ENCODE measurements at places on chromosomes 11 and 22.

DNA sequence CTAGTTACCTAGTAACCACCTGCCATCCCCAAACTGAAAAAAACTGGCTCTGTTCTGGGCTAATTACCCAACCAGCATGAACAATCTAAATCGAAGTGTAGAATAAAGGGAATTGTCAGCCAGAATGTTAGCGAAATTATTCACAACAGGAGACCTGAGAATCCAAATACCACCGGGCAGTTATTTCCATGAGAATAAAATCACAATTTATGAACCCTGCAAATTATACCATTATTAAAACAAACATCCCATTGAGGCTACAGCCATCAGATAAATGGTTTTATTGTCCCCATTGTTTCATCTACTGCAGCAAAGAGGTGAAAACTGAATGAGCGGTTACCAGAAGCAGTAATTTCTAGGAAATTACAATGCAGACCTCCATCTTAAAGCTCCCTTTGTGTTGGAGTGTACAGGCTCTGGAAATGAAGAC lies 21.7 kb downstream of the FAM168A start:
- no peak for DNase-seq

- no peak for DNase-seq
These were observed 71.0 kb upstream of the KIRREL3 start for GRCh38 chr11:127071606-127072005.

DNA sequence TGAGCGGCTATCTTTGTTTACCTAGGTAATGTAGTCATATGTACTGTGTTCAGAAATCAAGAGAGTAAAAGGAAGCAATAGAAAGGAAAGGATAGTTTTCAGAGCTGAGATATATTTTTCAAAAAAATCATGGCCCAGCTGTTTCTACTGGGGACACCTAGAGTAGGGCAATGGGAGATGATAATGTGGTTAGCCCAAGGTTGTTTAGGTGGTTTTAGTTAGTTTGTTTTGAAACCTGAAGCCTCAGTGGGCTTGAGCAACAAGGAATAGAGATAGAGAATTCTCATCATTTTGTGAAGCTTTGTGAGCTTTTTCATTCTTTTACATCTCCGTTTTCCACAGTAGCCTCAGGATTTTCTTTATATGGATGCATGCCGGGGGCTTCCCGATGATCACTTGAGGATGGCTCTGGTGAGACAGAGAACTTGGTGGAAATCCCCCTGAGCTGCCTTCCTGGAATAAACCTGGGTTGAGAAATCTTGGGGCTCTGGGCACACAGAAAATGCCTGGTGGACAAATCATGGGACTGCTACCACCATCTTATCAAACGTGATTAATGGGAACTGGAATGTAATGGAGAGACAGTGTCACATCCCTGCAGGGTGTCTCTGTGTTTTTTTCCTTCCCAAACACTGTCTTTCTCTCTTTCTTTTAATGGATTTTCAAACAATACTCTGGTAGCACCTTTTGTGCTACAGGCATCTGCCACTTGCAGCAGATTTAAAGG lies 49.0 kb downstream of the ARHGAP42 start:
- DNase-seq = peak; percentile 15

DNA sequence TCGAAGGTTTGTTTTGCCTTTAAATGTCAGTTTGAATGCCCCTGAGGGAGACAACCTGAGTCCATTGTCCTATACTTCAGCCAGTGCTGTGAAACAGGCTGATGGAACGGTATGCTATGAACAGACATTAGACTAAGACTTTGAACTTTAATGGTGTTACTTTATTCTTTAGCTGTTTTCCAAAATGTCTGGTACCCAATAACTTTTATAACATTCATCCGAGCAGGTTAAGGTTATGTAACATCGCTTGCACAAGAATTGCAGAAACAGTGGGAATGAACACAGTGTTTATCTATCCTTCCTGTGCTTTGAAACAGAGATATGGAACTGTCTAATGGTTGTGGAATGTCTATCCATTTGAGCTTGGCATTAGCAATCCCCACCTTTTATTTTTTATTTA lies 12.5 kb upstream of the PTS start:
- DNase-seq = no peak

DNA sequence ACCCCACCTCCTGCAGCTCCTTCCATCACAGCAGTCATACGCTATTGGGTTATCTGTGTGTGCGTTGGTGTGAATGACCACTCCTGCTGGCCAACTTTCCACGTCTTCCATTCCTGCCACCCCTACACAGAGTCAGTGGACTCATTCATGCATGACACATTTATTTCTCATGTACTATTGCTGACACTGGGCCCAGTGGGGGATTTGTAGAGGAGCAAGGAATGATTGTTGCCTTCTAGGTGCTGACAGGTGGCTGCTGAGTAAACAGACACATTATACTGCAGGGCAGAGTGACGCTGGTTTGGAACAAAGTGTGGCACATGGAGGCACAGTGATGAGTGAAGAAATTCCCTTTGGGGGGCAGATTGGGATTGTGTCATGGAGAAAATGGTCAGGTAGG lies 113.9 kb downstream of the CCDC81 start:
- no peak for DNase-seq

- DNase-seq = peak; percentile 69
These were observed 21.6 kb downstream of the NNMT start for GRCh38 chr11:114317787-114318137.

GRCh38 chr22:49207008-49208003 lies 620.4 kb downstream of the BRD1 start:
- no peak for DNase-seq

DNA sequence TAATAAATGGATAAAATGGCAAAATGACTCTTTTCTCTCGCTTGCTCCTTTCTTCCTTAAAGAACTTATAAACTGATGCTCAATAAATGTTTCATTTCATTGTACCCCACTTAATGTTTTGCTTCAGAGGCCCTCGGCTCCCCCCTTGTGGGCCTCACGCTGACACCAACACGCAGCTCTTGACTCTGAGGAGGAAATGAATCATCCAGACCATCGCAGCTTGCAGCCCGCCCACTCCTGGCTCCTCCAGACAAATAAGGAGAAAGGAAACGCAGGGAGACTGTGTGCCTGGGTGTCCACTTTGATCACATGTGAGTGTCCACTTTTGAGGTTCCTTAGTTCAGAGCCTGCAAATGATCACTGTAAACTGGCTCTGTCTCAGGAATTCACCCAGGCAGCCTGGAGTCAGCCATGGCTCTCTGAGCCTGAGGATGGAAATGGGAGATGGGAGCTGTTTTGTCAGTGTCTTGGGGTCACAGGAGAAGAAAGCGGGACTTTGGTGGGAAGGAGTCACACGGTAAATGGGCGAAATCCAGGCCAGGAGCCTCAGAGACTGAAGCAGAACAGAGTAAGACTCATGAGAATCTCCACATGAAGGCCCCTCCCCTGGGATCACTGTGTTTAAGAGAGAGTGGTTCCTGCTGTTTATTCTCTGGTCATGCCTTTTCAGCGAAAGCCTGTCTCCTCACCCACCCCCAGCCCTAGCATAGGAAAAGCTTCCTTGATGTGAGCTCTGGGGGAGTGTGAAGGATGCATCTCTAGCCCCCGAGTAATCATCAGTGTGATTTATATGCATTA lies 96.5 kb downstream of the CWC15 start:
- DNase-seq = peak; percentile 97

DNA sequence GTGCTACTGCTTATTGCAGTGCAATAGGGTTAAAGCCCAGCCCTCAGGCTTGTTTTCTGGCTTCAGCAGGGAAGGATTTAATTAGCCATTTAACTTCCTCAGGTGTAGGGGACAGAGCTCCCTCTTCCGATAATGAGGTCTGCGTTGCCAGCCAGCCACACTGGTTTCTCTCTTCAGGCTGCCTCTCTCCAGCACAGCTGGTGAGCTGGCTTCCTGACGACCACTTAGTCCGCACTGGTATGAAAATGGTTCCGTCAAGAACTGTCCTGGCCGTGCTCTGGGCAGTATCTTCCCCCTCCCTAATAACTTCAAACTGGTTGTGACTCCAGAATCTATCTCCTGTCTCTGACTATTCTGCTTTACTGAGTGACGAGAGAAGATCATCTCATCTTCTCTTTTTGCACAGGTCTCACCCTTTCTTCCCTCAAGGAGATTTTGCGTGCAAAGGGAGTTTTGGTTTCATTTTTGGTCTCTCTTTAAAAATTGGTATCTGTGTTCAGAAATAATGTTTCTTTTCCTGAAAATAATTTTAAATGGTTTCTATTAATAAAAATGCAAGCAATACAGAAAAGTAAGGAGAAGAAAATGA lies 49.2 kb downstream of the CNTN5 start:
- DNase-seq = peak; percentile 25

- no peak for DNase-seq
These were observed 1.5 kb upstream of the JAML start for GRCh38 chr11:118226296-118226695.

DNA sequence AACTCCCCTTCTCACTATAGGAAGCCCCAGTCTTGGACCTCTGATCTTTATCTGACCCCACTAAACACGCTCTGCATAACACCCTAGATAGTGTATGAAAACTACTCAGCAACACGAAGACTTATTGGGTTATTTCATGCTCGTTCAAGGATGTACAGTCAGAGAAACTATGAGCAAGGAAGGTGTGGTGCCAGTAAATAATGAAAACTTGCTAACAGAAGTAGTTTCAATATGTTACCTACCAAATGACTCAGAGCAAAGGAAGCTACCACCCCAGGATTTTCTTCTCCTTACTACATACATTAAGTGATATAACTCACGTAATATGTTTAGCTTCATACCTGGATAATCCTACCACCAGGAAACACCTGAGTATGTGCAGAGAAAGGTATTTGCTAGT lies 25.9 kb upstream of the LYVE1 start:
- DNase-seq = no peak

GRCh38 chr11:93291110-93291509 lies 39.4 kb upstream of the DEUP1 start:
- no peak for DNase-seq

GRCh38 chr11:11237070-11237832 lies 115.8 kb downstream of the CSNK2A3 start:
- DNase-seq = no peak

GRCh38 chr11:12794576-12795230 lies 120.5 kb downstream of the TEAD1 start:
- no peak for DNase-seq

GRCh38 chr11:99311870-99312269 lies 291.1 kb downstream of the CNTN5 start:
- no peak for DNase-seq

GRCh38 chr11:62472063-62472884 lies 53.4 kb downstream of the SCGB1A1 start:
- peak; percentile 57 for DNase-seq

DNA sequence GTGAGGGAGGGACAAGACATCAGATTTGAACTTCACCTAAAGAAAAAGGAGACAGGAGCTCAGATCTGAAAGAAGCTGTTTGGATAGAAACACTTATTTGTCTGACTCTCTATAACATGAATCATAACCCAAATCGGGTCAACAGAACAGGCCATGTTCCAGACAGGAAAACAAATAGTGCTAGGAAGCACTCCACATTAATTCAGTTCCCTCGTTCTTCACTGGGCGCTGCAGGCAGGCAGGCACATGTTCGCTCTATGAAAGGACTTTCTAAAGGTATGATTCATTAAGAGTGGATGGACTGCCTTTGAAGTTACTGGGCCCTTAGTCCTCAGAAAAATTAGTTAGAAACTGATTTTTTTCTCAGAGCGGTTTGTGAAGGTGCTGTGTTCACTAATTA lies 137.5 kb upstream of the TRPC6 start:
- DNase-seq = no peak

GRCh38 chr11:108698844-108699642 lies 34.2 kb downstream of the DDX10 start:
- no peak for DNase-seq

GRCh38 chr11:134399293-134399654 lies 12.8 kb downstream of the B3GAT1 start:
- DNase-seq = no peak

DNA sequence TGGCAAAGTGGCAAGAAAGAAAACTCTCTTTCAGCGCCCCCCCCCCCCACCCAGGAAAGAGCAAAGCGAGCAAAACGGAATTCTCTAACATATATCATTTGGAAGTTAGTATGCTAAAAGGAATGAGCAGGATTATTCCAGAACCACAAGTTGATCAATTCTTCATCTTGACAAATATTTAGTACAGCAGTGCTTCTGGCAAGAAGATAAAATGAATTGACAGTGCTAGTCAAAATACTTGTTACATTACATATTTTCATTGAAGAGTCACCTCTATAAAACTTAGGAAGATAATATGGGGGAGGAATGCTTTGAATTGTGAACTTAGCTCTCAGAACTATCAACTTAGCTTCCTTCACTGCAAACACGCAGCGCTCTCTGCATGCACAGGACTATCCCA lies 377.4 kb downstream of the DYNC2H1 start:
- no peak for DNase-seq

GRCh38 chr11:9136741-9137140 lies 45.3 kb upstream of the SCUBE2 start:
- no peak for DNase-seq

DNA sequence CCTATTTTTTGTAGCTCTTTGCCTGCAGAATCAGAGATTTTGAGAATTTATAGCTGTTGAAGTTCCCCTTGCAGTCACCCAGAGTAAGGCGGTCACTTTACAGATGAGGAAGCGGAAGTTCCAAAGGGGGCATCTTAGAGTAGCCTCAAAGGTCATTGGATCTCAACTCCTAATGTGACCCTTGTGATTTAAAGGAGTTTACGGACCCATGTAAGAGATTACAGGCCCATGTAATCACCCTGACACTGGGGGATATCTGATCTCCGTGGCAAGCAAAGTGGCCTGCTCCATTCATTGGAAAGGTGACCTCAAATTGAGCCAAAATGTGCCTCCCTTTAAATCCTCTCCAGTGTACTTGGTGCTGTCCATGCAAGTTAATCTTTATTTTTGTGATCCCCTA lies 15.7 kb downstream of the P2RX3 start:
- no peak for DNase-seq

DNA sequence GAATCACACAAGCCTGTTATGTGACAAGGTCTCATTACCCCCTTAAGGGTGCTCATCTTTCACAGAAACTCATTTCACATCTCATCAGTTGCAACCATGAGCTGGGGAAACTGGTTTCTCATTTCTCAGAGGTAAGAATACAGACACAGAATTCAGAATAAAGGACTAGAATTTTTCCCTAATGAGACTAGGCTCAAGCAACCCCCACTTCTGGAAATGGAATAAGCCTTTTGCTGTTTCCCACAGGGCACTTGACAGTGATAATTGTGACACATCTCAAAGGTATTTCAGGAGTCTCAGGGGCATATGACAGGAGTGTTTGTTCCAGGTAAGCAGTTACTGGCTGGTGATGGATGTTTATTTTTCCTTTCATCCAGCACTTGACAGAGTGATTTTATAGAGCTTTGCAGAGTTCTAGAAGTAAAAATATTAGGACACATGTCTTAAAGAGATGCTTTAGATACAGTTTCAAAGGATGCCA lies 112.9 kb upstream of the DDI1 start:
- DNase-seq = no peak

Measured in adipocyte (in vitro differentiated cells).